ENCODE measurements at places on chromosomes 5 and 9. TPM values are rescaled to one million over a fixed set of nuclear protein-coding genes. Genes with fewer than 3 reads are reported as not detected.

DNA sequence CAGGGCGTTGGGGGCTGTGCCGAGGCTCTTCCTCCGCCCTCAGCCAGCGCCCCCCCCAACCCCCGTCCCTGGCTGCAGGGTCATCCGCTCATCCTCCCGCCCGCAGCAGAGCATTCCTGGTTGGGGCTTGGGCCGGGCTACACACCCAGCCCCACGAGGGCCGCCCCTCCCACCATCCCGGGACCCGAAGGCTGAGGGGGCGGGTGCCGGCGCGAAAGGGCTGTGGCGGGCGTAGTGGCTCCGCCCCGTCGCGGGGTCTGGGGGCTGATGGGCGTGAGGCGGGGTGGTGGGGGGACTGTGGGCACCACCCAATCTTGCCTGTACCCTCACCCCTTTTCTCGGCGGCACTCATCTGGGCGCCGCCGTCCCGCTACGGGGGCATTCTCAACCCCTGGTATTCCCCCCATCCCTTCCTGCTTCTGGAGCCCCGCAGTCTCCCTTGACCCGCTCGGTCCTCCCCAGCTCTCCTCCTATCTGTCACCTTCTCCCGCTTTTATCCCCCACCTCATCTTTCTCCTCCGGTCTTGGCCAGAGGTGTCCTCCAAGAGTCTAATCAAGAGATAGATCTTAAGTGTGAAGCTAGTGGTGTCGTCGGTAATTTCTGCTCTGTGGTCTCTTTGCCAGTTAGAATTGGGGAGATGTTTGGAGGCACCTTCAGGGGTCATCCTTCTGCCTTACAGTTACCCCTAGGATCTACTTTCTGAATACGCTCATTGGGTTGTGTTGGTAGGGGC, 1.6 kb downstream of the FER start:
- peaks cover 18% of the 10 kb centered on the region for H3K4me1 ChIP-seq
- no peaks in the 10 kb centered on the region for H3K36me3 ChIP-seq
- peak overlapping the region; percentile 93 for H3K4me3 ChIP-seq
- H3K27me3 ChIP-seq = no peaks in the 10 kb centered on the region
- peak; percentile 35 for DNase-seq

DNA sequence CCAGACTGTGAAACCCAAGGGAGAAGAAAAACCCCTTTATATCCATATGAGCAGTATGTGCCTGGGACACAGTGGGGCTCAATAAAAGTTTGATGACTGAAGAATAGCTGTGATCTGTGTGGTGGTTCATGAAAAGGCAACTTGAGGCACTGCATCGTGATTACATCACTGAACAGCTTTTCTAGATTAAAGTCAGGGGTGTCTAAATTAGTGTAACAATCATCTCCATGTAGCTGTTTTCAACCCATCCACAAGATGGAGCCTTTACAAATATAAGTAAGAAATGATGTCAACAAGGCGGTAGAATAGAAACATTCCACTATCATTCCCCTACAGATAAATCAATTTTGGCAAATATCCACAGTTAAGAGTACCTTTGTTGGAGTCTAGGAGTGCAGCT, 55.5 kb downstream of the PRRC1 start:
- no peak overlapping the region for H3K27ac ChIP-seq
- peaks cover 34% of the 10 kb centered on the region for H3K27me3 ChIP-seq
- H3K36me3 ChIP-seq = no peaks in the 10 kb centered on the region
- peak; percentile 18 for DNase-seq
- H3K4me1 ChIP-seq = no peaks in the 10 kb centered on the region

DNA sequence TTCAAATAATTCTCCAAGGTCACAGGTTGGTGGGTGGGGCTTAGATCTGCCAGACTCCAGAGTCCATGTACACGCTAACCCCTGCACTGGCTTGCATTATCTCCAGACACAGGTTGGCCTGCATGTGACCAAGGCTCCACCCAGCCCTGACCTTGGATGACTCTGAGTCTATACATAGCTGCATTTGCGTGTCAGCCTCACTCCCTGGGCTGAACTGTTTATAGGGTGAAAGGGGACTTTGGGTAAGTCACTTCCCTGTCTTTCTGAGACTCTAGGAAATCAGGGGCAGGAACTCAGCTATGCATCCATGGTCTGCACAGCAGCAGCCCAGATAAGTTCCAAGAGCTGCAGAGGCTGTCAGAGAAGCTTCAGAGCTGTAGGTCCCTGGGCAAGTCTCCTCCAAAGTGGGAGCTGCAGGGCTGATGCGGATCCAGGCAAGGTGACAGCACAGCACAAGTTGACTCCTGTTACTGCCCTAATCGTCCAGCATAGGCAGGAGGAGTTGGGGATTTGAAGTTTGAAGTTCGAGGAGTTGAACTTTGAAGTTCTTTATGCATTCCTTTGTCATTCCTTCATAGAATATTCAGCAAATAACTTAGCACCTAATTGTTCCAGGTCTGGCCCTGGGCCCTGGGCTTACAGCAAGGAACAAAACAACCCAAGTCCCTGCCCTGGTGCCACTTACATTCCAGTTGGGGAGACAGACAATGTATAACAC, 53.4 kb downstream of the SLC22A5 start:
- H3K4me1 ChIP-seq = peaks cover 54% of the 10 kb centered on the region
- no peak for DNase-seq
- no peak overlapping the region for H3K4me3 ChIP-seq
- no peaks in the 10 kb centered on the region for H3K27me3 ChIP-seq
- no peak overlapping the region for H3K27ac ChIP-seq
- H3K36me3 ChIP-seq = no peaks in the 10 kb centered on the region

GRCh38 chr5:167065794-167066193, 1225.7 kb upstream of the WWC1 start:
- no peak overlapping the region for H3K27ac ChIP-seq
- peaks cover 26% of the 10 kb centered on the region for H3K4me1 ChIP-seq
- H3K4me3 ChIP-seq = no peak overlapping the region
- H3K36me3 ChIP-seq = no peaks in the 10 kb centered on the region

DNA sequence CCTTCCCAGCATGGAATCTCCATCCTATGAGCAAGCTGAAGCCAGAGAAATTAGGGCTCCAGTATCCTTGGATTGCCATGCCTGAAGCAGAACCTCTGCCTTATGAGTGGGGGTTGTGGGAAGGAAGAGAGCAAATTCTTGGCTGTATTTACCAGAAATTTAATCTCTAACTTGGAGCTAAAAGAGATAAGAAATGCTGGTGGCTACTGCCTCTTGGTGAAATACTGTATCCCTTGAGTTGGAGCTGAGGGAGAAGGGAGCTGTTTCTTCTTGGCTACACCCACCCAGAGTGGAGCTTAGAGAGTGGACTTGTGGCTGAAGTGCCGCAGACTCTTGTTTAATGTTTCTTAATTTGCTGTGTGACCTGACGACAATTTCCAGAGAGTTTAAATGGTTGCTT, 447.3 kb downstream of the ARHGEF28 start:
- no peak overlapping the region for H3K27ac ChIP-seq
- H3K4me3 ChIP-seq = no peak overlapping the region
- peaks cover 34% of the 10 kb centered on the region for H3K27me3 ChIP-seq
- no peaks in the 10 kb centered on the region for H3K4me1 ChIP-seq
- H3K36me3 ChIP-seq = no peaks in the 10 kb centered on the region

GRCh38 chr5:157328277-157328912, 62.5 kb downstream of the CYFIP2 start:
- H3K27me3 ChIP-seq = no peaks in the 10 kb centered on the region
- H3K4me3 ChIP-seq = peak overlapping the region; percentile 14
- no peaks in the 10 kb centered on the region for H3K4me1 ChIP-seq
- no peaks in the 10 kb centered on the region for H3K36me3 ChIP-seq

DNA sequence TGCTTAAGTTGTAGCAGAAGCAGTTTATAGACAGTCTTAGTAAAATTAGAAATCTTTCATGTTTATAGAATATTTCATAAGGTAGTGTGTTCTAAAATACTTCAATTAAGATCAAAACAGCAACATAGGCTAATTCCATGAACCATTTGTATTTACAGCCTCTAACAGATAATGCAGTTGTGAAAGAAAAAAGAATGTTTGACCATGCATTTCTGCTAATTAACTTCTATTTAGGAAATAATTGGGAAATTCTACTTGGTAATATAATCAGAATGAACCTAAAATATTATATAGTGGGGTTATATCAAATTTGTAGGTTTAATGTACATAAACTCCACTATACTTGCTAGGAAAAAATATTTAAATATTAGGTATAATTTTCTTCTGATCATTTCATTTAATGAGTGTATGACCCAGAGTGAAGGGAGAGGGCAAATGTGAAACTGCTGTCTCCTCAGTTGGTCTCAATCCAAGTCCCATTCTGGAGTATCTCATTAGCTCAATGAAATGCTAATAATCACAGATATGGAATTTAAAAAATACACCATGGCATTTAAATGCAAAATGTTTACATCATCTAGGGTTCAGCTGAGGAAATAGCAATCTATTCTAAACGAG, 34.9 kb downstream of the ALDH1A1 start:
- no peak for DNase-seq
- H3K36me3 ChIP-seq = no peaks in the 10 kb centered on the region
- no peak overlapping the region for H3K27ac ChIP-seq

- DNase-seq = no peak
- H3K27me3 ChIP-seq = no peaks in the 10 kb centered on the region
- peak overlapping the region; percentile 78 for H3K27ac ChIP-seq
- H3K36me3 ChIP-seq = no peaks in the 10 kb centered on the region
These were observed 351 bp downstream of the TRIO start for GRCh38 chr5:14143546-14143840.

DNA sequence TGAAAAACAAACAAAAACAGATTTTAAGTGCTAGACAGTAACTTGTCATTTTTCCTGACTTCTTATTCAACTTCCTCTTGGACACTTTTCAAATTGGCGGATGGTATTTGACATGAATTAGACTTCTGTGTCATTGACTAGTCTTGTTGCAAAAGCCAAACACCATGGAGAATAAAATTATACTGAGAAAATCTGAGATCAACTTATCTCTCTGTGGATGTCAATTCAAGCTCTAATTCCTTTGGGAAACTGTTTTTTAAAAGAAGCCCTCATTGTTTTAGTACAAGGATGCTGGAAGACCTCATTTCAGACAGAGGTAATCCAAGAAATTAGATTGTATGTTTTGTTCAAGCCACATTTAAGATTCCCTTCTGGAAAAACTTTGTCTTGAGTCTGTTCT, 831.0 kb downstream of the SEMA5A start:
- no peaks in the 10 kb centered on the region for H3K4me1 ChIP-seq
- no peak overlapping the region for H3K27ac ChIP-seq
- no peaks in the 10 kb centered on the region for H3K36me3 ChIP-seq
- no peak for DNase-seq

- DNase-seq = no peak
- no peak overlapping the region for H3K4me3 ChIP-seq
- H3K36me3 ChIP-seq = no peaks in the 10 kb centered on the region
- no peaks in the 10 kb centered on the region for H3K27me3 ChIP-seq
- H3K27ac ChIP-seq = no peak overlapping the region
These were observed 45.7 kb downstream of the MARCHF3 start for GRCh38 chr5:126984632-126985031.

Gene ANGPTL2
- total RNA-seq = 4.4 TPM

Gene S1PR3
- 50.9 TPM for total RNA-seq

Gene ADAMTS16
- total RNA-seq = 0.28 TPM

Gene TYRP1
- 0.94 TPM for total RNA-seq

Gene TMEM161B
- total RNA-seq = 20.7 TPM

Gene SLC6A19
- total RNA-seq = not detected

Gene TUSC1
- total RNA-seq = not detected

Gene PCDHB8
- total RNA-seq = 7.7 TPM

Gene NEUROG1
- not detected for total RNA-seq

Gene SHC3
- total RNA-seq = 6.6 TPM
